ENCODE measurements at places on chromosomes 16 and 17. TPM values are rescaled to one million over a fixed set of nuclear protein-coding genes. Genes with fewer than 3 reads are reported as not detected.

The ADAM11 gene
- 23.2 TPM for total RNA-seq

The KRTAP9-2 gene
- not detected for total RNA-seq

The CAVIN1 gene
- 4.1 TPM for total RNA-seq

The KRT39 gene
- not detected for total RNA-seq

The KRTAP9-9 gene
- not detected for total RNA-seq

The NRN1L gene
- not detected for total RNA-seq

The KCNG4 gene
- not detected for total RNA-seq

The PTX4 gene
- total RNA-seq, result not detected

The CNGB1 gene
- total RNA-seq, result not detected

The REXO5 gene
- 15.0 TPM for total RNA-seq

The VPS25 gene
- total RNA-seq, result 24.4 TPM

The TEKT5 gene
- 2.8 TPM for total RNA-seq

The KRT36 gene
- total RNA-seq, result not detected

The PIK3R5 gene
- 0.31 TPM for total RNA-seq

The KRT9 gene
- total RNA-seq, result not detected

The PCGF2 gene
- total RNA-seq, result 15.7 TPM

The MAF gene
- 21.6 TPM for total RNA-seq

The CD68 gene
- 1.6 TPM for total RNA-seq

The CDH3 gene
- total RNA-seq, result 10.6 TPM

The HS3ST6 gene
- total RNA-seq, result not detected

The RHOT2 gene
- total RNA-seq, result 55.1 TPM

The KRT20 gene
- not detected for total RNA-seq

The TMC7 gene
- 3.4 TPM for total RNA-seq

The E4F1 gene
- total RNA-seq, result 46.6 TPM

The ANKRD11 gene
- total RNA-seq, result 82.9 TPM

The C16orf54 gene
- 0.31 TPM for total RNA-seq

The CCL13 gene
- total RNA-seq, result not detected

The PIRT gene
- total RNA-seq, result 0.63 TPM

The CCL8 gene
- total RNA-seq, result not detected

The CD300LF gene
- total RNA-seq, result not detected

The CFAP97D1 gene
- not detected for total RNA-seq

The BIRC5 gene
- total RNA-seq, result 6.6 TPM

The CHST4 gene
- total RNA-seq, result not detected

The CDRT15L2 gene
- not detected for total RNA-seq

The PRR15L gene
- total RNA-seq, result not detected

The ZMYND15 gene
- total RNA-seq, result not detected

The CTRB2 gene
- not detected for total RNA-seq

The EFCAB5 gene
- 4.1 TPM for total RNA-seq

The TMEM98 gene
- total RNA-seq, result 64.2 TPM

The TSNAXIP1 gene
- 6.3 TPM for total RNA-seq

The OMG gene
- total RNA-seq, result 8.5 TPM

The SLC5A11 gene
- total RNA-seq, result not detected

The FBXO39 gene
- total RNA-seq, result not detected

The KCTD19 gene
- total RNA-seq, result 0.31 TPM

The GHDC gene
- total RNA-seq, result 6.9 TPM

The CA7 gene
- not detected for total RNA-seq

The DPEP1 gene
- total RNA-seq, result 4.1 TPM

The NETO2 gene
- total RNA-seq, result 182 TPM

The HYDIN gene
- 75.1 TPM for total RNA-seq
